ENCODE measurements at places on chromosomes 5 and 9.

- DNase-seq = no peak
Measured at GRCh38 chr5:87151547-87151946, 116.1 kb upstream of the RASA1 start.

DNA sequence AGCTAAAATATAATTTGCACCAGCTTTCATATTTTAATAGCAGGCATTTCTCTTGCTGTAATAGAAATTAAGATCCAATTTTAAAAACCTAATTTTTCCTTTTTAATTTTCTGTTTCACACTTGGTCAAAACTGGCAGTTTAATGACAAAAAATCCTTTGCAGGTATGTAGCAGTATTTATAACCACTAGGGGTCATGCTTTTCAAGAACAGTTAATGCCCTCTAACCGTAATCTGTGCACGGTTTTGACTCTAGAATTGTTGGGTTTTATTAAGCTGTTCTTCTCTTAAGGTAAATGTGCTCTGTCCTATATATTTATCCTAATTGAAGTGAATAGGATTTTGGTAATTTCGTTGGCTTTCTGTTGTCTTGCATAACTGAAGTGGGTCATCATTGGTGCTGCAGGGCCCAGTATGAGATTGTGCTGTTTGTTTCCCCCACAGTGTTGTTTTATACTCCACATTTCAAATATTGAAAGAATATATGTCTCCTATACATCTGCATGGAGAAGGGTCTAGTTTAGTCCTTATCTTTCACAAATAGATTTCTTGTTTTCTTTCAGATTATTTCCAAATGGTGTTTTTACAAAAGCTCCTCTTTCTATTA is 107.4 kb downstream of the SCAMP1 start:
- DNase-seq = peak; percentile 61

- no peak for DNase-seq
Measured at GRCh38 chr5:164741376-164741775, 1236.0 kb downstream of the MAT2B start.

GRCh38 chr5:140054086-140054689 is 11.1 kb upstream of the NRG2 start:
- no peak for DNase-seq

GRCh38 chr9:101716629-101717028 is 21.8 kb downstream of the GRIN3A start:
- DNase-seq = peak; percentile 62

- peak; percentile 84 for DNase-seq
Measured at GRCh38 chr5:143016777-143017516, 246.8 kb downstream of the ARHGAP26 start.

- peak; percentile 66 for DNase-seq
Measured at GRCh38 chr5:39948867-39949468, 524.2 kb upstream of the DAB2 start.

DNA sequence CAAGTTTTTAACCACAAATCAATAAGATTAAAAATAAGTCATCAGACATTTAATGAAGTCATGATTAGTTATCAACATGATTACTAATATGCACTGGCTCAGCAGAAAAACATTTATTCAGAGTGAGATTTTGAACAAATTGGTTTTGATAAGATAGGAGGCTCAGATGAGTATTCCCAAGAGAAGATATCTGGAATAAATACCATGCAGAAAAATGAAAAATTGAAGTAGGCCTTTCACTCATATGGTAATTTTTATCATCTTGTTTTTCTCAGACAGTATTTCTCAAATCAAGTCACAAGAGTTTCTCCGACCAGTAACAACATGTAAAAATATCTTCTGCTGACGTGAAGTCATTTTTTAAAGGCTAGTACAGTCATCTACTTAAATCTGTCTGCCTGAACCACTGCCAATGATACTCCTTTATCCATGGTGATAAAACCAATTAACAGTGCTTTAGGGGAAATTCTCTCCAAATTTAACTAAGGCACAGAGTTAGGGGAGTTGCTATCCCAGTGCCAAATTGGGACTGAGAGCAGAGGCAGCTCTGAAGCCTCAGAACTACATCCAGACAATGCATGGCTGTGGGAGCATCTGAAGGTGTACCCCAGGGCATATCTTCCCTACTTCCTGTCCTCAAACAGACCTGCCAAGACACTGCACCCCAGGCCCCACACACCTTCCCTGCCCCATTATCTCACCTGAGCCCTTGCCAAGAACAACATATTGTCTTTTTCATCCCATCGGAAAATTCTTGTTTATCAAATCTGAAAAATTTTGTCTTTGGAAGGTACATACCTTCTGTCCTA is 105.5 kb upstream of the TSLP start:
- DNase-seq = no peak

GRCh38 chr5:77486344-77486962 is 5.7 kb downstream of the WDR41 start:
- no peak for DNase-seq
